Kasumi-1 (cell line): ENCODE measurements at places on chromosomes 1 and 21.

DNA sequence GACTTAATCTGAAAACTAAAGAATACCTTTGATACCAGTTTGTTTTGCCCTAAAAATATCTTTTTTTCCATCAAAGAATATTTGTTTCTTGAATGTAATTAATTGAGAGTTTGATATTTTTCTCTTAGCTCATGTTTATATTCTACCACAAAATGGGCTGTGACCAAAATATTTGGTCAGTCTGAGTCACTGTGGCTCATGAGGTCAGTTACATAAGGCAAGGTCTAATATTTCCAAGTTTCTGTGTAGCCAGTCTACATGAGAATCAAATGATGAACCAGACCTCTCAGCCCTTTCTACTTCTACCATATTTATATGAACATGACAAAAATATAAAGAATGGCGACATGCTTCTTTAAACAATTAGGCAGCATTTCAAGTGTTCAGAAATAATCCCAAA lies 83.0 kb upstream of the IVNS1ABP start:
- no peak for DNase-seq

DNA sequence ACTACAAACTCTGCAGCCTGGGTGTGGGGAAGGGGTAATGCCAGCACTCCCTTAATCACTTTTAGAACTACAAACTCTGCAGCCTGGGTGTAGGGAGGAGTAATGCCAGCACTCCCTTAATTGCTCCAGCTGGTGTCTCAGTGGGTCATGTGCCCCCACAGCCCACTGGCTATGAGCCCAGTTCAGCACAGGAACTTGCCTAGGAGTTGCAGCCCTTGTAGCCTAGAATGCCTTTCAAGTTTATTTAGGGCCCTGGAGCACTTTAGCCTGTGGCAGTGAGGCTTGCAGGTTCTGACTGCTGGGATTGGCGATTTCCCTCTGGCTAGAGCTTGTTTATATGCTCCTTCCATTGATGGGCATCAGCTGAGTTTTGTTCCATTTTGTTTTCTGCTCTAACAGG lies 17.1 kb downstream of the VN1R5 start:
- DNase-seq: peak; percentile 50

- no peak for DNase-seq
Observed at GRCh38 chr1:215597961-215598360, 30.9 kb downstream of the KCTD3 start.

GRCh38 chr1:35808450-35809113 lies 766 bp downstream of the AGO4 start:
- DNase-seq: peak; percentile 50

DNA sequence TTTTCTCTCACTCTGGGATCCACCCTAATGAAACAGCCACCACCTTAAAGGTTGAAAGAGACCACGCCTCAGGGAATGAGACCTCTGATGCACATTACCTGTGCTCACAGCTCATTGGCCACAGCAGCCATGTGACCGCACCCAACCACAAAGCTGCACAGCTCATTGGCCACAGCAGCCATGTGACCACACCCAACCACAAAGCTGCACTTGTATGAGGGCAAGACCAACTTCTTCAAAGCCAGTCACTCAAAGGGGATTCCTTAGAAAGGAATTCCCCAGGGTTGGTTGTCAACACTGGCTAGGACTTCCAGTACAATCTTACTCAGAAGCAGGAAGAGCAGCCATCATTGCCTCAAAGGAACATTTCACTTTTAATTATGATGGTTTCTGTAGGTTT lies 43.6 kb upstream of the PDE9A start:
- no peak for DNase-seq

GRCh38 chr1:19547814-19548213 lies 62.5 kb upstream of the CAPZB start:
- DNase-seq: no peak

- DNase-seq: no peak
Observed at GRCh38 chr21:42666925-42667324, 13.5 kb downstream of the PDE9A start.
